ENCODE measurements at places on chromosomes 2 and 18.

DNA sequence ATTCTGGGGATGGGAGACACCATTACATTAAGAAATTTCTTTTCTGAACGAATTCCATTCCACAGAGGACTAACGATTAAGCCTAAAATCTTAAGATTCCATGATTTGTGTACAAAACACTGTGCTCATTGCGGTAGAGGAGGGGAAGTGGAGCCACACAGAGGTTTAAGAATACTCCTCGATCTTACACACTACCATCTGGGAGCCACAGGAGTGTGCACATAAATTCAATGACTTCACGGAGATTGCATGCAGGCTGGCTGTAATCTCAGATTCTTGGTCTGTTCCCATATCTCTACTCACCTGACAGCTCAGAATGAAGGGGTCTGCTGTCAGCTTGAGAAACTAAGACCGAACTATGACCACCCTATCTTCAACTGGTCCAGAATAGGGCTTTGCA, 762 bp downstream of the VPS4B start:
- DNase-seq = no peak

DNA sequence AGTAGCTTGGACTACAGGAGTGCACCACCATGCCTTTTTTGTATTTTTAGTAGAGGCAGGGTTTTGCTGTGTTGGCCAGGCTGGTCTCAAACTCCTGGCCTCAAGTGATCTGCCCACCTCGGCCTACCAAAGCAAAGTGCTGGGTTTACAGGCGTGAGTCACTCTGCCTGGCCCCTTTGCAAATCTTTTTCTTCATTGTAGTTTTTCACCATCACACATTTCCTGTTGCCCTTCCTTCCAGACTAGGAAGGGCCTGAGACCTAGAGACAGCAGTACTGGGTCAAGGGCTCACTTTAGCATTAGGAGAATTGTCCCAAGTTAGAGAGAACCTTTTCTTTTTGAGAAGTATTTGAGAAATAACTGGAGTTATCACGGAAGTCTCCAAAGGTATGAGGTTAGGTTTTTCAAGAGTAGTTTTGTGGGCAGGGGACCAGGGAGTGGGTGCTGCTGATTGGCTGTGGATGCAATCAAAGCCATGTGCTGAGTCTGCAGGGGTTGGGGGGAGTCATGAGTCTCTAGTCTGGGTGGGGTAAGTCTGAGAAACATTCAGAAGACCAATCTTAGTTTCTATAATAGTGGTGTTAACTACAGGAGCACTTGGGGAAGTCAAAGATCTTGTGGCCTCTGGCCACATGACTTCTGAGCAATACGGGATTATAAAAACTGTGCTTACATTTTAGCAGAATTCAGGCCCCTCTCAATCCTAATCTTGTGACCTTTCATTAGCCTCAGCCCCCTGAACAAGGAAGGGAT, 23.7 kb downstream of the B3GNT2 start:
- no peak for DNase-seq

GRCh38 chr2:16671760-16672159, 6.1 kb upstream of the CYRIA start:
- DNase-seq = no peak

GRCh38 chr2:207115715-207116364, 49.9 kb downstream of the KLF7 start:
- DNase-seq = no peak

- DNase-seq = no peak
Observed at GRCh38 chr18:10751653-10752052, 225.8 kb downstream of the NAPG start.

- DNase-seq = no peak
Observed at GRCh38 chr18:79241755-79242154, 154.0 kb upstream of the NFATC1 start.

DNA sequence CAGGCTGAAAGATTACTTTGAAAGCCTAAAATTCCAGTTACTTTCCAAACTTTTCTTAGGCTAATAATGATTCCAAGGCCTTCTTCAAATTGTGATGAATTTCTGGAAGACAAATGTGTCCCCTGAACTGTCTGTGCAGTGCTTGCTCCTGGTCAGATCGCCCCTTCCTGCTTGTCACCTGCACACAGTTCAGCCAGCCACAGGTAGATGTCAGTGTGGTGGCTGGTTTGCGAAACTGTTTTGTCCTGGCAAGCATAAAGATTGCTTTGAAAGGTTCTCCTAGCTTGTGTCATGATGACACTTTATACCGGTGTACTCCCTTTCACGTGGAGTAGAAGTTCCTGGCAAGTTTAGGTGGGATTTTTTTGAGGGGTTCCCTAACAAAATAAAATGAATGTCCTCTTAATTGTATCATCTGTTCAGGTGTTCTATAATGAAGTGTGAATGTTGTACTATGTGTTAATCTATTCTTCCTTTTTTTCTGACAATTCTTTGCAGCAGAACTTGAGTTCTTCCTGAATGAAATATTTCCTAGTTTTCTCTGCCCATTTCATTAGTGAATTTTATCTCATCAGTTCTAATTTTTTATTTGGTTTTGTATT, 298.8 kb downstream of the ZNF407 start:
- peak; percentile 68 for DNase-seq

GRCh38 chr2:241258505-241259280, 56.8 kb downstream of the HDLBP start:
- DNase-seq = no peak

DNA sequence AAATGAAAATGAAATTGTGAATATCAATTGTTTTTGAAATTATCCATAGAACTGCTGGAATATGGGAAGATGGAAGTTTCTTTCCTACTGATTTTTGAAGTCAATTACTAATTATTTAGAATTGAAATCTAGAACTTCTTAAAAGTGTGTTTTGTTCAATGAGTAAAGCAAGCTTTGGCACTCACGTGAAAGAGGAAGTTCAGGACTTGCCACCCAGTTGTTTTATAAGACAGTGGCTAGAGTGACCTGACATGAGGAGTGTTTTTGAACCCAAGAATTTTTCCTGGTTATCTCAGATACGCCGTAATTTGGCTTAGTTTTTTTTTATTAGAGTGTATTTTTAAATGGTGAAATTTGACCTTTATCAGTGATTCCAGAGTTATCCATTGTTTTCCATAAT, 3.5 kb downstream of the MXD1 start:
- no peak for DNase-seq

DNA sequence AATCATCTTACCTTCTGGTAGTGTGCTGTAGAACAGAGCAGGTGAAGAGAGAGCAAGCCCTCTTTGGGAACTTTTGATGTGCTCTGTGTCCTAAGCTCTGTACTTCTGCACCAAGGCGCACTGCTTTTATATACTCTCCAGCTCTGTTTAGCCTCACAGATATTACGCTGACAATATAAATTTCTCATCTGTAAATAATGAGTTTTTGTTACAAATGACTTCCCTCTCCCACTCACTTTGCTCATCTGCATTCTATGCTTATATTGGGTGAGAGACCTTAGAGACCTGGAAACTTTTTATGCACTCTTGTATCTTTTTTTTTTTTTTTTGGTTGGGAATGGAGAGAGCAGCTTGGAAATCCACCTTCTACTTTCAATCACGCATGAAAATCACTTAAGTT, at the start of gene GCG:
Gene GCG (minus strand): TSS at position 101 of the 400 bp plus-strand sequence. CDS start 3,069 bp downstream, outside the sequence.
- DNase-seq = no peak

- DNase-seq = no peak
Observed at GRCh38 chr18:64936671-64937070, 787.8 kb upstream of the LINC00305 start.

DNA sequence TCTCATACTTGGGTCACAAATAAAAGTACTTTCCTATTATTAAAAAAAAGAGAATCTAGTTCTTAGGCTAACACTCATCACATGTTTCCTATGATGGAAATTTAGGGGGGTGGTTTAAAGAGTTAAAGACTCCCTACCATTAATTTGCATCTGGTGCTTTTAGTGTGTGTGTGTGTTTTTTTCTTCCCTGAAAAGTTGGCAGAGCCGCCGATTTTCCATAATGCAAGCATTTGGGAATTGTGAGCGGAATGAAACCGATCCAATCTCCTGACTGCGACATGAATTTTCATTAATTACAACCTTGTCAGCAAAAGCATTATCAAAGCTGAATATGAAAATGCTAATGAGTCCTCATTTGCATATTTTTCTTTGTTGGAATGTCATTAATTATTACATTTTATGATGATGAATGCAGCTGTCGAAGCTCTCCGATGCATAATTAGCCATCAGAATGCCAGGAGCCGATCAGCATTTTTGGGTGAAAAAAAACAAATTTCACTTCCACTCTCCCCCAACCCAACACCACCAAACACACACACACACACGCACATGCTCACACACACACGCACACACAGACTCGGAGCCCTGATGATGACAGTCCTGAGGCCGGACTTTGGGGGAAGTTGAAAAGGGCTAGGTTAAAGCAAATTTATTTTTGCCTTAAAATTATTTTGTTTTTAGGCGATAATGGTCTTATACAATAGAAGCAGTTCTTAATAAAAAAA, 165.4 kb downstream of the TCF4 start:
- no peak for DNase-seq

DNA sequence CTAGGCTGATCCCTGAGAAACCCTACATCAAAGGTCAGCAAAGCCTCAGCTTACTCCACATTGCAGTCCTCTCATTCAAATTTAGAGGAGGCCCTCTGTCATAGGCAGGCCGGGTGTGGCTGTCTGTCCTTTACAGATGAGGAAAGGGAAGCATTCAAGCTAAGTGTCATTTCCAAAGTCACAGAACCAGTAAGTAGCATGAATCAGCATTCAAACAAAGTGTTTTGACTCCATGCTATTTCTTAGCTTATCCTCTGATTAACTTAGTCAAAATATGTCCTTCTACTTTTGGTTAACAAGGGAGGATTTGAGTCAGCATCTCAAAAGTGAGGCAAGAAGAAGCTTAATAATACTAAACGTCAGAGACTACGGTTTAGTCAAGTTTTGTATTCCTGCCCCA, 409.0 kb upstream of the POU3F3 start:
- DNase-seq = no peak

DNA sequence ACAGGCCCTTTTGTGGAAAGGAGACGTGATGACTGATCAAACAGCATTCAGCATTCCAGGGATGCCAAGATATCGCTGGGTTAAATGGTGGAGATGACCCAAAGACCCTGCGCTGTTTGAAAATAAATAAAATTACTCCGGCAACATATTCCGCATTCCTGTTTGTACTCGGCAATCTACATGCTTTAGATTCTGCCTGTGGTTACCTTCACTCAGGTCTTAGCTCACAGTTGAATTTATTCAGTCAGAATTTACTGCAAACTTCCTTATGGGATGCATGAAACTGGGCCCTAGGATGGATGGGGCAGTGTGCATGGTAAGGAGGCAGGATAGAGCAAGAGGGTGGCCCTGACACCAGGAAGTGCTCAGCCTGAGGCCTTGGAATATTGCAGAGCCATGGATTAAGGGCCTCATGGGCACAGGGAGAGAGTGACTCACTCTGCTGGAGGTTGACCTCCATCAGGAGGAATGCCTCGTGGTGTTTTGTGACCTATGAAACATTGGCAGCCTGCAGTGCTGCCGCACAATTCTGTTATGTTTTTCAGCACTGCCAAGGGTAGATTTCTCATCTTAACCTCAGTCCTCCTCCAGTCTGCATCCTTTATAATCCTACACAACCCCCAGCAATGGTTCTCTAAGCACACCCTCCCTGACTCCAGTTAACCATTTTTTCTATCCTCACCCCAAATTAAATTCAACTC, 321.4 kb downstream of the IRS1 start:
- DNase-seq = peak; percentile 84

DNA sequence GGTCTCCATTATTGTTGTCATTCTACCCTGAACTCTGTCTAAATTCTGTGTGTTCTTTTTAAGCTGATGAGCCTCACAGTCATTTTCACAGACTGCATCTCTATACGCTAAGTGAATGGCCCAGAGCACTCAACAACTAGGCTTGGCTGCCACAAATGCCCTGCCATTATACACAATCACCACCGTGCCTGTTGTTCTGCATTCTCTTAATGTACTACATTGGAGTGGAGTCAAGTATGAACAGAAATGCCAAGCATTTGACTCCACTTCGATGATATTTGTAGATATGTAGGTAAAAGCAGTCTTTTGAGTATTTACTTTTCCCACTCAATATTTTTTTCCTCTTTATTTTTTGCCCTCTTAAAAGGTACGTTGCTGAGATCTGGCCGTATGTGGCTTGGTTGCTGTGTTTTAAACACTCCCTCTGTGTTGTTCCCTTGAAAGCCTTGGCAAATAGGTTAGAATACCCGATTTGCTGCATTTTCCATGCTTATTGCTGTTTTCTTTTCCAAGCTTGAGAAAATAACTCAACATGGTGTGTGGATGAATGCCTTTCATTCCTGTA, 36.2 kb upstream of the TMEFF2 start:
- DNase-seq = no peak

DNA sequence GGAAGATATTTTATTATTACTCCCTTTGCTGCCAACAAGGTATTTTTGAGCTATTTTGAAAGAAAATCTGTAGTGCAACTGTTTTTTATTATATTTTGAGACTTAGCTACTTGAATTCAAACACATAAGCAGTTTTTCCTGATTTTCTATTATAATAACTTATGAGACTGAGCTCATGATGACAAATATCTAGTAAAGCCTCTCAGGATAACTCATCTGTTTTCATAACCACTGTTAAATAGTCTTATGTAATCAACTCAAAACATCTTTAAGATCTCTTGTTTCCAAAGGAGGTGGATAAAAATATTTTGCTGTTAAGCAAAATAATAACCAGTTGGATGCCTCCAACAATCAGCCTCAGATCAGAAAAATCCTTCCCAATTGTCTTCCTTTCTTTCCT, 21.9 kb upstream of the PPP1CB start:
- DNase-seq = no peak

DNA sequence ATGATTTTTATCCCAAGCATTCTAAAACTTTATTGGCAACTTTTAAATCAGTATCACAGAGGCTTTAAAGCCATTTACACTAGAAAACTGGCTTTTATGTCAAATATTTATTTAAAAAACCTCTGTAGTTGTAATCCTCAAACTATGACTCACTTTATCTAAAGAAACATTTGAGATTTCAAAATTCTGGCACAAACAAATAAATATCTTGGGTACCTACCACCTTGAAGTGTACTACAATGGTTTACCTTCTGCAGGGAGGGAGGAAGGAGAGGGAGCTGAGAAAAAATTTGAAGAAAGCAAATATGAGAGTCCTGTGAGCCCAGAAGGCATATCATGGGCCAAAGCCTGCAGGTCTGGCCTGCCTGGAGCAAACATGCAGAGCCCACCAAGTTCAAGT, 155.6 kb downstream of the NCKAP5 start:
- DNase-seq = no peak

- DNase-seq = no peak
Observed at GRCh38 chr2:103292573-103292972, 530.7 kb downstream of the TMEM182 start.
